ENCODE measurements at places on chromosomes 16 and 17. TPM values are rescaled to one million over a fixed set of nuclear protein-coding genes. Genes with fewer than 3 reads are reported as not detected.

ZNF597 gene
- total RNA-seq: 4.4 TPM

PDPR gene
- total RNA-seq: 8.7 TPM

C16orf96 gene
- total RNA-seq: not detected

TM4SF5 gene
- not detected for total RNA-seq

PRR15L gene
- not detected for total RNA-seq

Data from occipital lobe (tissue), 3 donors.